ENCODE measurements at places on chromosomes 5 and 9.
A peak's percentile ranks its signal among the peaks of the same experiment; 100 is the strongest.

GRCh38 chr5:135296900-135297816, 101.9 kb downstream of the MACROH2A1 start:
- DNase-seq: no peak

GRCh38 chr5:137737349-137738131, 1.7 kb upstream of the KLHL3 start:
- DNase-seq: no peak

- DNase-seq: no peak
These were observed 15.7 kb upstream of the GRHPR start for GRCh38 chr9:37406603-37407401.

- DNase-seq: no peak
These were observed 23.4 kb downstream of the PHF2 start for GRCh38 chr9:93599571-93600403.

DNA sequence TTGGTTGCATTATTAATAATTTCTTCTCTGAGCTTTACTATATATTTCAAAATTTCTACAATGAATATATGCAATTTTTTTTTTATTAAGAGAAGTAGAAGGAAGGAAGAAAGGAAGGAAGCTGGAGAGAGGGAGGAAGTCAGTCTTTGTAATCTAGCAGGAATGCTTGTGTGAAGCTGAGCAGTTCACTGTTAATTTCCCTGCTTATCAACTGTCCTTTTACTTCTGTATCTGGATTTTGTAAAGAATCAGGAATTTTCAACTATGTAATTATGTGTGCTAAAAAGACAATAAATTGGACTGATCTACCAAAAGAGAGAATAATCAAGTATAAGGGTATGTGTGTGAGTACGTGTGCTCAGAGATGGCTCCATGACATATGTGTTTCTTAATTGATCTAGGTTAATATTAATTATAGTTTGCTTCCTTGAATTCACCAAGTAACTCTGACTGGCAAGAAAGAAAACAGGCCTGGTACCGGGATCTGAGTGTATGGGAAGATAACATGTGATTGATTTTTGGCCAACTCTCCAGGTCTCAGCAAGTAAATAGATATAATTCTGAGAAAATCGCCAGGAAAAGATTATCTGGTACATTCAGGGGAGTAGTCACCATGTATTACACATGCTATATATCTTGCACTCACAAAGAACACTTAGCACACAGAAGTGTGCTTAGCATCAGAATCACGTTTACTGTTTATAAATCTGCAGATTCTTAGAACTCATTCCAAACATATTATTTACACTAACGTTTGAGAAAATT, 1758.8 kb upstream of the WWC1 start:
- no peak for DNase-seq

- DNase-seq: no peak
These were observed 30.2 kb downstream of the GOLGA2 start for GRCh38 chr9:128245421-128246151.

GRCh38 chr5:116947691-116948528, 373.3 kb upstream of the SEMA6A start:
- peak; percentile 47 for DNase-seq

GRCh38 chr9:129333617-129334104, 155.6 kb upstream of the IER5L start:
- no peak for DNase-seq

- no peak for DNase-seq
These were observed 59.3 kb upstream of the CACNA1B start for GRCh38 chr9:137818286-137818685.

DNA sequence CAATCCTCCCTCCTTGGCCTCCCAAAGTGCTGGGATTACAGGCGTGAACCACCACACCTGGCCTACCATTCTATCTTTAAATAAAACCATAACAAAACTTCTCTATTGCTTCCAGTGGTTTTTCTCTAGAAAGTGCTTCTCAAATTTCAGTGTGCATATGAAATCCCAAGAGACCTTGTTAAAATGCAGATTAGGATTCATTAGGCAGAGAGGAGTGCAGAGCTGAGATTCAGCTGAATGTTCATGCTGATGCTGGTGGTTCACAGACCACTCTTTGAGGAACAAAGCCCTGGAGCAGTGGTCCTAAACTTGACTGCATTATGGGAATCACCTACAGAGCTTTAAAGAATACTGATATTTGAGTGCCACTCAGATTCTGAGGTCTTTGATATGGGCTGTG, 28.2 kb downstream of the CARD6 start:
- no peak for DNase-seq

DNA sequence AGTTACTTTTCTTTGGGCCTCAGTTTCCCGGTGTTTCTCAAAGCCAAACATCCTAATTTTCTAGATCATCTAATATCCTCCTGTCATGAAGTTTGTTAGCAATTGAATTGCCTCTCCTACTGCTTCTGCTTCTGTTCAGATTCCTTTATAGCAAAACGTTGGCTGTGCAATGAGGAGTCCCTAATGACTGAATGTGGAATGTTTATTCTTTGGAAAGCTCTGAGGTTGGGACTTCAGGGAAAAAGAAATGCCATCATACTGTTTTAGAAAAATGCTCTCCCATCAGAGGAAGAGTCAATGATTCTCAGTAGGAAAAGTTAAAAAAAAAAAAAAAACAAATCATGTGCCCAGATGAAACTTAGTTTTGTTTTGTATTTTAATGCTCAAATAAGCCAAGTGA, 268.7 kb upstream of the PAPPA start:
- DNase-seq: no peak

GRCh38 chr9:119768266-119768665, 399.0 kb upstream of the BRINP1 start:
- DNase-seq: no peak

GRCh38 chr9:21549251-21549765, 67.2 kb upstream of the IFNE start:
- DNase-seq: no peak

DNA sequence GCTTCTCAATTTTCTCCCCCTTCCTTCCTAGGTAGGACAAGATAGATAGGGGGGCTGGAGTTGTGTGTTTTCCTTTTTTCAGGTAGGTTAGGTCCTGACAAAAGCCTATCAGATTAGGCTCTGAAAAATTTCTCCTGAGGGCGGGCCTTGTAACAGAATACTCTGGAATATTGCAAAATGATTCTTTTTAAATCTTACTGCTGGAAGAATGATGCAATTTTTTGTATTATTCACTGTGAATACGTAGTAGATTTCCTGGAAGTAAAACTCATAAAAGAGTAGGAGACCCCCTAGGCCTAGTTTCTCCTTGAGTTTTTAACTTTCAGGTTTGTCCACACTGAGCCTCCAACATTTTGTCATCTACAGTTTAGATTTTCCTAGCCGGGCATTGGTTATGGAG, 1701.8 kb downstream of the EFNA5 start:
- no peak for DNase-seq

GRCh38 chr9:71909887-71910649, 925 bp downstream of the ABHD17B start:
- peak; percentile 58 for DNase-seq

GRCh38 chr5:59428391-59428790, 465.1 kb downstream of the PDE4D start:
- DNase-seq: no peak

DNA sequence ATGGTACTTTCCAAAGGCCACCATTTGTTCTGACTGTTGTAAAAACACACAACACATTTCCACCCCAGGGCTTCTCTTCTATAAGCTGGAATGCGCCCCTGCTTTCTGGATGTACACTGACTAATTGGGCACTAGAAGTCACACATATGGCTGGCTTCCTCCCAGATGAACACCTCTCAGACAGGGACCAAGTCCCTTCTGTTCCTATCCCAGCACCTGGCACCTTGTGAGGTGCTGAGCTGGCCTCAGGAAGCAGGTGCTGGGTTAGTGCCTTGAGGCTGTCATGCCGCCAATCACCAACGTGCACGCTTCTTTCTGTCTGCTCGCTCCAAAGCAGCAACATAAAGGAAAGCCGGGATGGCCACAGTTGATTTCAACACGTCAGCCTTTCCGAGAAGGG, 93.2 kb downstream of the FSTL4 start:
- DNase-seq: no peak

- DNase-seq: no peak
These were observed 37.6 kb downstream of the C9orf57 start for GRCh38 chr9:72022841-72023240.

DNA sequence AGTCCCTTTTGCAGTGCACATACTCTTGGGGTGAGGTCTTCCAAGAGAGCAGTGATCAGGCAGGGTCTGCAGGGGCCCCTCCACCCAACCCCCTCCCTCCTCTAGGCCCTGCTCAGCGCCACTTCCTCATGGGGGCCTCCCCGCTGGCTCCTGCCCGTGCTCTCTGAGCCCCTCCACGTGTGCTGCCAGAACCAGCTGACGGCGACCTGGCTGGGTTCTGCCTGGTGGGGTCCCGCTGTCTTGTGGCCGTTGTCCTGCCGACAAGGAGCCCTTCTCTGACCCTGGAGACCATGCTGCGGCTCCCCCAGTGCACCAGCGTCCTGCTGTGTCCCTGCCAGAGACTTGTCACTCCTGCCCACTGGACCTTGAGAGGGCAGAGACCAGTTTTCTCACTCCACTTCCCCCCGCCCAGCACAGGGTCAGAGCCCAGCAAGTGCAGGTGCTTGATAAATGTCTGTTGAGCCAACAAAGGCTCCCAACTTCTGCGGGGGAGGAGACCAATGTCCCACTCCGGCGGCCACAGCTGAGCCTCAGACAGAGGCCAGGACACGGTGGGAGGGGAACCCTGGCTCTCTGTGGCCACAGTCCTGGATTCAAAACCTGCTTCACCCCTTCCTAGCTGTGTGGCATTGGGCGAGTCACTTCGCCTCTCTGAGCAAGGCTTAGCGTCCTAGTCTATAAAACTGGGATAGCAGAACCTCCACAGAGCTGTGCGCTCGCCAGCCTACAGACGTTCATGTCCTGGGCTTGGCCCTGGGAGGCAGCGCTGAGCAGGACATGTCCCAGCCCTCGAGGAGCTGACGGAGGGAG, 24.8 kb downstream of the SARDH start:
- DNase-seq: no peak

- DNase-seq: no peak
These were observed 155.9 kb downstream of the SGCD start for GRCh38 chr5:156482818-156483217.

GRCh38 chr9:120324996-120325642, 254.8 kb downstream of the CDK5RAP2 start:
- no peak for DNase-seq

GRCh38 chr5:127863161-127863560, 160.0 kb downstream of the CCDC192 start:
- no peak for DNase-seq

DNA sequence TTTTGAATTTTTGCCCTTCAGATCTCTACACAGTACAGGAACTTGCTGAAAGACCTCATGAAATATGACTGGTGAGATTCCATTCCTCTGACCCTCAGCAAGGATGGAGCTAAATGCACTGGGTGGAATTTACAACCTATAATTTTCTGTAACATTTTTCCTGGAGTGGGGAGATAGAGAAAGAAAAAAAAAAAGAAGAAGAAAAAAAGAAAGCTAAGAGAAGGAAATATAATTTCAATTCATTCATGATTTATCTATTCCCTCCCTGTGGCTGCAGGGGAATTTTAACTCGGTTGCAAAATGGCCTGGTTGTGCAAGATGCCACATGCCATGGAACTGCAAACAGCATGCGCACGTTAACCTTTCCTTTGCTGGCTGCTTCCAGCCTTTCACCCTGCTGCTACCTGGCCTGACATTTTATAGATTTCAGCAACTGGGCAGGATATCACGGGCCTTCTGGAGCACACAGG, 155.4 kb downstream of the FSTL4 start:
- DNase-seq: no peak

DNA sequence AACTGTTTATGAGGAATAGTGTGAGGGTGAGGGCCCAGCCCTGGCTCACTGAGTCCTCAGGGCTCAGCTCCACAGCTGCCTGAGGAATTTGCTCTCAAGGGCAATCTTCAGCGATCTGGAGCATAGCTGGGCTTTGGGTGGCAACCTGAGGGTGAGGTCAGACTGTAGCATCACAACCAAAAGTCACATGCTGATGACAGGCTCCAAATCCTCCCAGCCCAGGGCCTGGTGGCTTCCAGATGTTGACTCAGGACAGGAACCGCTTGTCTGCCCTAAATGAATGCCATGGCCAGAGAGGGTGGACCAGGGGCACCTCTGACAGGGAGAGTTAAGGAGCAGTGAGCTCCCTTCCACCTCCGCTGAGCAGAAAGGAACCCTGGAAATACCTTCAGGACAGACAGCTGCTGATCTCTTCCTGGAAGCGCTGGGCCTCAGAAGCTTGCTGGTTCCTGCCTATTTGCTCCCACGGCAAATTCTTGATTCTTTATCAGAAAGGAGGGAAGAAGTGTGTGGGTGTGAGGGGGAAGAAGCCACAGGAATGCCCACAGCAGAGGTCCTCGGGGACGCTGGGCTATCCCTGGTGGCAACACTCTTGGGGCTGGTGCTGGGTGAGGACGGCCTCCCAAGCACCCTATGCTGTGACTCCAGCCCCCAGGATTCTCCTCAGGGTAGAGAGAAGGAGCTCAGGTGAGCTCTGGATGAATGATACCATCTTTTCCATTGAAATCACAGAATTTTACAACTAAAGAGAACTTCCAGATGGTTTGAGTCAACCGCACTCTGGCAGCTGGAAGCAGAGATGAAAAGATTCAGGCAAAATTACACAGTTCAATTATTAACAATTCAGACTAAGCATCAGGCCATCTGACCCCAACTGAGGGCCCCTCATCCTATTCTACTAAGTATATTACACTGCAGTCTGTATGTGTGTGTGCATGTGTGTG, 13.8 kb upstream of the CTSL start:
- DNase-seq: peak; percentile 92

- no peak for DNase-seq
These were observed 360.4 kb downstream of the PDE4D start for GRCh38 chr5:59532979-59533729.

DNA sequence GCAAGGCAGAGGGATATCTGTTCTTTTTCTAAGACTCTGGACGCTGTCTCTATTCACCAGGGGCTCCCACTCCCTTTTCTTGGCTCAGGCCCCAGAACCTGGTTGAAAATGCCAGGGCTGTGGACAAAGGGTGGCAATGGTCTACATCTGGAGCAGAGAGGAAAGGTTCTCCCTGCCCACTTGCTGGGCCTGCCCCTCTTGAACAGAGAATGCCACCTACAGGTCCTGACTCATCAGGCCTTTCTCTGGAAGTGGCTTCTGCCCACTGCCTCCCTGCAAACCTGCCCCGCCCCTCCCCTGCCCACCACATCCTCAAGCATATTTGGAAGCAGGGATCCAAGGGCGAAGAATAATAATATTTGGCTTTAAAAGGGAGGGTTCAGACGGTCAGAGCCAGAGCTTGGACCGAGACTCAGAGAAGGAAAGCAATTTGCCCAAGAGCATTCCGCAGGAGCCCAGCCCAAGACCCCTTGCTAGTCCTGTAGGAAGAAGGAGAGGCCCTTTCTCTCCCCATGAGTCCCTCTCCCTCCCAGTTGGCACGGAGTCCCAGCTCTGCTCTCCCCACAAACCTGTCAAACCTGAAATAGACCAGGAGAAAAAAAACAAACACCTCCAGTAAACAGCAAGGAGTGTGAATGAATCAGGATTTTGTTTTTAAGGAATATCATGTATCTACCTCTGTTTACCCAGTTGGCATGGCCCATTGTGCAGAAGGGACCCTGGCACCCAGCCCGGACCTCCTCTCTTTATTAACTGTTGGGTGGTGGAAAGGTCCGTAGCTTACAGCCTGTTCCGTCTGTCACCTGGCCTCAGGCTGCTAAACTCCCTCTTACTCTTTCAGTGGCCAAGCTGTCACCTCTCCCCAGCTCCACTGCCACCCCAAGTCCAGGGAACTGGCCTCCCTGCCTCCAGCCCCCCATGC, 37.7 kb upstream of the STXBP1 start:
- no peak for DNase-seq

- no peak for DNase-seq
These were observed 72.2 kb downstream of the SLC12A2 start for GRCh38 chr5:128155776-128156175.
